ENCODE measurements at places on chromosomes 2 and 18. TPM values are rescaled to one million over a fixed set of nuclear protein-coding genes. Genes with fewer than 3 reads are reported as not detected.

The BOK gene
- 13.0 TPM for total RNA-seq

DNA sequence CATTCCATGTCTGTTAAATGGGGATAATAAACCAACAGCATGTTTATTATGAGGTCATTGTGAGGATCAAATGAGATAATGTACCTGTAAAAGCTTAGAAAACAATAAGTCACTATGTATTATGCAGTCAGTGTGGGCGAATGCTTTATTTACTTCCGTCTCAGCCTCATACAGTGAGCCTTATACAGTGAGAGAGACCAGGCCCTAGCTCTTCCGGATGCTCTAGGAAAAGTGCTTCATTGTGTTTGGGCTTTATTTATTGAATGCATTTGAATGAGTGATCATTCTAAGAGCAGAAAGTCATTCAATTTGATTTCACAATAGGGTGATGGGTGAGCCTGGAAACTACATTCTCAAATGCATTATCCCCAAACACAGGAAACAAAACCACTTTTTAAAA lies 603.9 kb upstream of the FANCL start:
- H3K27me3 ChIP-seq, result no peaks in the 10 kb centered on the region
- DNase-seq, result no peak
- no peaks in the 10 kb centered on the region for H3K4me1 ChIP-seq
- no peaks in the 10 kb centered on the region for H3K36me3 ChIP-seq

DNA sequence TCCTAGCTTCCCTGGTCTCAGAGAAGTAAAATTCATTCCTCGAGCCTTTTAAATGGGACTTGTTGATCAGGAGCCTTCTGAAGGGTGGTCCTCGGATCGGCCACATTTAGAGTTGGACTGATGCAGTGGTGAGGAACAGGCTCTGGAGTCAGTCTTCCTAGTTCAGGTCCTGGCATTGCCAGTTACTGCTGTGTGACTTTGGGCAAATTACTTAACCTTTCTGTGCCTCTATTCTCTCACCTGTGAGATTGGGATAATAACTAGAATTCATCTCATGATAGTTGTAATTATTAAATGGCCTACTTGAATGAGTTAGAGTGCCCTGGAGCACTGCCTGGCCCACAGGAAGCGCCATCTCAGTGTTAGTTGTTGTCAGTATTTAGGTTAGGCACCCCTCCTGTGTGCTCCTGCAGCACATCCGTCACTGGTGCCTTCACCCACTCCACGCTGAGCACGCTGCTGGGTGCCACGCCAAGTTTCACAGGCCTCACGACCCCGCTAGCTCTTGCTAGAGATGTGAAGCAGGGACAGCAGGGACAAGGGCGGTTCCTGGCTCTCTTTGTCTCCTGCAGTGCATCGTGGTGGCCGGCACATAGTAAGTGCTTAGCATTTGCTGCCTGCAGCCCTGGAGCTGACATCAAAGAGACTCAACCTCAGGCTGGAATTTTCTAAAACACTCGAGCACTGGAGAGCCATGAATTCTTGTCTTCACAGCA lies 122.9 kb downstream of the FAM210A start:
- no peak overlapping the region for H3K27ac ChIP-seq
- no peaks in the 10 kb centered on the region for H3K36me3 ChIP-seq
- no peaks in the 10 kb centered on the region for H3K27me3 ChIP-seq
- H3K4me3 ChIP-seq, result no peak overlapping the region

DNA sequence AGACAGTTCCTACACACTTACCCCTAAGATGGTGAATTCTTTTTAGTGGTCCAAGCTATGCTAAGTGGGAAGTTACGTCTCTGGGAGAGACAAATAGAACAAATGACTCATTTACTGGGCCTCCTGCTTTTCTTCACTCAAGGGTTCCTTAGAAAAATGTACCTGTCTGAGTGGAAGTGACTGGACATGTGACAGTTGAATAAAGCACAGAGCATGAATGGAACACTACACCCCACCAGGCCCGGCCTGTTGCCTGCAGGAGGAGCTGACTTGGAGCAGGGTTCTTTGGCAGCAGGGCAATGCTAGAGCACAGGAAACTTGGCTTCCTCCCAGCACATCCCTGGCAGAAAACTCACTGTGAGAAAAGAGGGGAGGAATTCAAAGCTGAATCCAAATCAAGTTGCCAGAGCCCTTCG lies 451.0 kb upstream of the SETBP1 start:
- H3K36me3 ChIP-seq, result no peaks in the 10 kb centered on the region
- peak overlapping the region; percentile 17 for H3K27ac ChIP-seq
- peak; percentile 82 for DNase-seq
- no peak overlapping the region for H3K4me3 ChIP-seq
- H3K27me3 ChIP-seq, result no peaks in the 10 kb centered on the region

DNA sequence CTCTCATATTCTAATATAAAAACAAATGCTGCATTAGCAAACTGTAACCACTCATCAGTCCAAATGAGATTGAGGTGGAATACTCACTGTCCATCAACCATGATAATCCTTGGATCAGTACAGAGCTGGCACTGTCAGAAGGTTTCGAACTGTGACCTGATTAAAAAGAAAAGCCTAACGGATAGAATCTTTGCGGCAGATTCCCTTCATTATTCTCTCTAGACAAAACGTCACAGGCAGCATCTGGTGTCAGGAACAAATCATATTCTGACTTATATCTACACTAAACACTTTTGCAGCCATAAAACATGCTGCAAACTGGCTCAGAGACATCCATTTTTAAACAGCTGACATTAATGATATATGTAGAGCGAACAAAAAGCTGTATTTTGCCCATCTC lies 677.7 kb upstream of the NXPH2 start:
- no peaks in the 10 kb centered on the region for H3K4me1 ChIP-seq
- H3K36me3 ChIP-seq, result no peaks in the 10 kb centered on the region
- no peak overlapping the region for H3K27ac ChIP-seq
- H3K4me3 ChIP-seq, result no peak overlapping the region
